Glutamatergic neuron (in vitro differentiated cells): ENCODE measurements at places on chromosomes 2 and 18.

DNA sequence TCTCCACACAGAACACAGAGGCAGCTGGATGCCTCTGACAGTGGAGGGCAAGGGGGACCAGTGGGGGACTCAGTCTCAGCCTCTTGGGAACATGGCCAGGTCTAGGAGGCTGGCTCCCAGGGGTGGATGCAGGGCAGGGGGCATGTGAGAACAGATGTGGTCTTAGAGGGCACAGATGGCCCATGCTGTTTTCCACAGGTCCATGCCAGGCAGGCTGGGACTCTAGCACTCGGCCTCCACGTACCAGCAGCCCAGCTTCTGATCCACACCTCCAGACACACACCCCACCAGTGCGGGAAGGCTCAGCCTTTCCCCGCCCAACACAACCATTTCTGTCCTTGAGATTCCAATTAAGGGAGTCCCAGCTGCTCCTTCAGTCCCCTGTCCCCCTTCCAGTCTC is 42.4 kb downstream of the TNS1 start:
- no peak overlapping the region for H3K27ac ChIP-seq
- peaks cover 2% of the 10 kb centered on the region for H3K4me1 ChIP-seq
- no peak overlapping the region for H3K4me3 ChIP-seq
- no peaks in the 10 kb centered on the region for H3K27me3 ChIP-seq

- no peaks in the 10 kb centered on the region for H3K27me3 ChIP-seq
- H3K27ac ChIP-seq: no peak overlapping the region
- H3K4me3 ChIP-seq: no peak overlapping the region
- no peaks in the 10 kb centered on the region for H3K4me1 ChIP-seq
Measured at GRCh38 chr18:49223837-49224529, 236.5 kb downstream of the DYM start.

- DNase-seq: no peak
- peaks cover 6% of the 10 kb centered on the region for H3K27me3 ChIP-seq
- peaks cover 4% of the 10 kb centered on the region for H3K4me1 ChIP-seq
- H3K36me3 ChIP-seq: no peaks in the 10 kb centered on the region
Measured at GRCh38 chr2:95761556-95761955, 169.8 kb downstream of the TRIM43 start.

DNA sequence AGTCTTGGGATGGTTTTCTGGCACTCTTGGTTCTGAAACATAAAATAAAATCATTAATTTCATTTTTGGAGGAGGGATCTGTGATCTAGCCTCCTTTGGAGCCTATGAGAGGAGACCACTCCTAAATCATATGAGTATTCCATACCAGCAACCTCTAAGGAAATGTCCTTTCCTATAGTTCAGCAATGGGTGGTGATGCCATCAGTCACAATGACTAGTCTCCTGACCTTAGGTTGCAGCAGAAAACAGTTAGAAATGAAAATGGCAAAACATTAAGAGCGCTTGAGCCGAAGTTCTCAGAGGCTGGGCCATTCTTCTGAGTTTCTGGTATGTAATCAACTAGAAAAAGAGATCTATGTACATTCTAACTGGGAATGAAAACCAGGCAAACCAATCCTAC is 56.5 kb downstream of the TMEM247 start:
- no peak overlapping the region for H3K27ac ChIP-seq
- peaks cover 8% of the 10 kb centered on the region for H3K4me1 ChIP-seq
- peaks cover 4% of the 10 kb centered on the region for H3K27me3 ChIP-seq
- no peak overlapping the region for H3K4me3 ChIP-seq
- no peak for DNase-seq
- H3K36me3 ChIP-seq: peaks cover 4% of the 10 kb centered on the region

- DNase-seq: no peak
- no peak overlapping the region for H3K27ac ChIP-seq
- H3K4me1 ChIP-seq: no peaks in the 10 kb centered on the region
- peaks cover 13% of the 10 kb centered on the region for H3K36me3 ChIP-seq
- H3K27me3 ChIP-seq: no peaks in the 10 kb centered on the region
- no peak overlapping the region for H3K4me3 ChIP-seq
Measured at GRCh38 chr2:21996339-21996738, 872.6 kb downstream of the TDRD15 start.

GRCh38 chr18:13427354-13427753 is 208.8 kb downstream of the LDLRAD4 start:
- H3K4me3 ChIP-seq: no peak overlapping the region
- DNase-seq: no peak
- no peaks in the 10 kb centered on the region for H3K4me1 ChIP-seq
- H3K27me3 ChIP-seq: peaks cover 8% of the 10 kb centered on the region
- peaks cover 5% of the 10 kb centered on the region for H3K36me3 ChIP-seq

GRCh38 chr2:124065636-124066035 is 40.5 kb downstream of the CNTNAP5 start:
- H3K27me3 ChIP-seq: peaks cover 2% of the 10 kb centered on the region
